ENCODE measurements at places on chromosomes 13 and 19.
A peak's percentile ranks its signal among the peaks of the same experiment; 100 is the strongest.

GRCh38 chr13:109781384-109782065 is 4.9 kb downstream of the IRS2 start:
- peak; percentile 52 for DNase-seq

DNA sequence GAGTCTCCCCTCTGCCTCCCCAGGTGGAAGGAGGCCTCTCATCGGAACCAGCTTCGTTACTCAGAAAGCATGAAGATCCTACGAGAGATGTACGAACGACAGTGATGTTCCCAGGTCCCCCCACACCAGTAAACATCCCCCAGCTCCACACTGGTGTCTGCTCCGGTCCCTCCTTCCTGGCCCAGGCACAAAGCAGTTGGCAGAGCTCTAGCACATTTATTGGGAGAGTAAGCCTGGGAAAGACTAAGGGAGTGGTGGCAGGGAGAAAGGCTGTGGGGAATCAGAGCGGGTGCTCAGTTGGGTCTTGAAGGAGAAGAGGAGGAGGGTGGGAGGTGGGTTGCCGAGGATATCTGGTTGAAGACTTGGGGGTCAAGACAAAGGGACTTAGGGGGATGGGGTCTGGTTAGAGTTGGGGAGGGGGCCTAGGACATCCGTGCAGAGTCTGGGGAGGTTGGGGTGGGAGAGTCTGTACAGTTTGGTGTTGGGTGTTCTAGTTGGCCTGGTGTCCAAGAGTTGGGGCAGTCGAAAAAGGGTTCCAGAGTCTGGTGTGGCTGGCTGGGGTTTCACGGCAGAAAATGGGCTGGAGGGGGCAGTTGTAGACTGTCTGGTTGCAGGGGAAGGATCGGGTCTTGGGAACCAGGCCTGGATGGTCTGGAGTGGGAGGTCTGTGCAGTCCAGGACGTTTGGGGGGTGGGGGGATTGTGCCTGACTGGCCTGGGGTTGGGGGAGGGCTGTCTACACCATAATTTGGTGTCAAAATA is 2.3 kb downstream of the HSPB6 start:
- DNase-seq, result no peak

- DNase-seq, result no peak
These were observed 1.5 kb downstream of the PABPC3 start for GRCh38 chr13:25097426-25097825.

GRCh38 chr13:29458419-29458818 is 137.1 kb downstream of the SLC7A1 start:
- DNase-seq, result no peak

DNA sequence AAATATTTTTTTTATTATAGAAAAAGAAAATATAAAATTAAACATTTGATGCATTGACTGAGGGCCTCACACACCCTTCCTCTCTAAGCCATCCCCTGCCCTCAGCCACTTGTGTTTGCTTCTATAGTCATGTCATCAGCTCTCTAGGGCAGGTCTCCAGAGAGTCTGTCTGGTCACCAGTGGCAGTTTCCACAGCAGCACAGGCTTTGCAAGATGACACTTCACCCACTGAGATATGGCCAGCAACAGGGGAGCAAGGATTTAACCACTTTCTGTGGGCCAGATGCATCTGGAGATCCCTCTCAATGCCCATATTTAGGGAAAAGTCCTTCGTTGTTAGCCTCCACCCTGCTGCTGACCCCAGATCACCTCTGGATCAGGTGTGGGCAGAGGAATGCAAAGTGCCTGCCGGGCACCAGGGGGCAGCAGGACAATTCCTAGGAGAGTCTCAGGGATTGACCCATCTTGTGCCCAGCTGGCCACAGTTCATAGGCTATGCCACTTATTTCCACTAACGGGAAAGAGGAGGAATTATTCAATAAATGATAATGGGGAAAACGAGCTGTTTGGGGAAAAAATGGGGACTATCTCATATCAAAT is 4.8 kb downstream of the ABCC4 start:
- peak; percentile 31 for DNase-seq

DNA sequence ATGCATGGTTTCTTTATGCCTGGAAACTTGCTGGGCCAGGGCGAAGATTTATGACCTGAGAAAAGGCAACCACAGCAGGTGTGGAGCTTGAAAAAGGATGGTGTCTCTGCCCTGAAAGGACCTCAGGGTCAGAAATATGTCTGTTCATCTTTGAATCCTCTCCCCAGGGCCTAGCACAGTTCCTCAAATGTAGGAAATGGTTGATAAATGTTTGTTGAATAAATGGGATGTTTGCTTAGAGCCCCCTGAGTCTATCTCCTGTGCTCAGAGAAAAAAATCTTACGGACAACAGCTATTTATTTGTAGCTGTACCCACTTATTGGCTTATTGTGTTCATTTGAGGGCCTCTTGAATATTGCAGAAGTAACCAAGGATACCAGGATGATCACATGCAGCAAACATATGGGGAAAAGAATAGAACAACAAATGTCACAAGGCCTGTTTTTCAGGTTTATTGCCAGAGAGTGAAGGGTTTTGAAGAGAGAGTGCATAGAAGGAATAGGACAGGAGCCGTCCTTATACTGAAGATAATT is 114.5 kb downstream of the KLF5 start:
- no peak for DNase-seq

DNA sequence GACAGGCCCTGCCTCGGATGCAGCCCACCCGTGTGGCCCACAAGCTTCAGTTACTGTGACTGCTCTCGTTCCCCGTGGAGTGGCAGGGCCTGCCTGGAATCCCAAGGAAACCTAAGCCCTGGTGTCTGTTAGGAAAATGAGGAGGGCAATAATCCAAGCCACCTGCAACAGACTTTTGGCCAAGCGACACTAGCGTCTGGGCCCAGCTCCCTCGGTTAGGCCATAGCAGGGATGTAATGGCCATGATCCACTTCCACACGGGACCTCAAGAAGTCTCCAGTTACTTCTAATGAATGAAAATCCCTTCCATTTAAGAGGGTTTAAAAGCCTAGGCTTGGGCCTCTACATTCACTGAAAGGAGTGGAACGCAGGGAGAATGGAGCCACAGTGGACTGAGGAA is 8.9 kb downstream of the ZC3H4 start:
- DNase-seq, result no peak

GRCh38 chr13:40790154-40790616 is 774 bp downstream of the SLC25A15 start:
- no peak for DNase-seq

DNA sequence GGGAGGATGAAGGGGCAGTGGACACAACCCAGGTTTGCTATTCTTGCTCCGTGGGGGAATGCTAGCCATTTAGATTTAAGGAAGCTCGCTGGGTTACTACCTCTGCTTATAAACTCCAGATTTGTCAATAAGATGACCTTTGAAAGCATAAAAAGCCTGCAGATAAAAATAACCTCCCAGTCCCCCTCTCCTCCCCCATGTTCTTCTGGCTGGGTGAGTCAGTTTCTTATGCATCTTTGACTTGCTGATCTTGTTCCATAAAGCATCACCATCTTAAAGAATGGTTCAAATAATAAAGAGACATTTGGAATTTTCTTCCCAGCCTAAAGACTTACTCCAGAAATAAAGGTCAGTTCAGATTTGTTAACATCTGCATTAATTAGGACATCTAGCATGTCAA is 118.3 kb upstream of the RNF113B start:
- peak; percentile 28 for DNase-seq

GRCh38 chr13:29791508-29791907 is 58.9 kb downstream of the UBL3 start:
- no peak for DNase-seq

DNA sequence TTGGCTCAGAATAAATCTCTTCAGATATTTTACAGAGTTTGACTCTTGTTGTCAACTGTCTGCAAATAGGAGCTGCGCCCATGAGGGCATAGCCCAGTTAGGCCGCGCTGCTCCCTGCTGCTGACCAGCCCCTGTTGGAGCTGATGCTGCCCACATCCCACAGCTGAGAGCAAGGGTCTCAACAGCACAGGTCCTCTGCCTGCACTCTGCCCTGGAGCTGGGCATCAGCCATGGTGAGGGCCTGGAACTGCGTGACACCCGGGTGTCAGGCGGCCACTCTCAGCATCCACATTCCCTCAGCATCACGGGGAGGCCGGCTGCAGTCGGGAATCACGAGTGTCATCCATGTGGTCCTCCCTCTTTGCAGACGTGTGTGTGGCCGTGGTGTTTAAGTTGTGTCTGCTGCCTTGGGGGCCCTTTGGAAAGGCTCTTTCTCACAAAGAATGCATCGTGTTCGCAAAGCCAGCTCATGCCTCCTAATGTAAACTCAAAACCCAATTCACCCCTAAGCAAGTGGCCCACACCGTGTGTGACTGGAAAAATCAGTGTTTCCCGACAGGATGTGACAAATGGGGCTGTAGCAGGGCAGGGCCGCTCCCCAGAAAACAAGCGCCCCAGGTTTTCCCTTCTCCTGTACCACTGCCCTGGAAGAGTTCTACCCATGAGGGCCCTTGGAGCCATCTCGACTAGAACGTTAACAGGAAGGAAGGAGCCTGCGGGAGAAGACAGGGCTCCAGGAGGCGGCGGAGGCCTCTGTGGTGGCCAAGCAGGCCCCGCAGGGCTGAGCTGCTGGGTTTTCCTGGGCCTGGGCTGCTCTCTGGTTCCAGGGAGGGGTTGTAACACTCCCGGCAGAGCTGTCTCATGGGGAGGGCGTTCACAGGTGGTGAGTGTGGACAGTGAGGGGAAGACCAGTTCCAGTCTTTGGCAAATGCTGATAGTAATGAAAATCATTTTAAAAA is 20.3 kb downstream of the ATP11A start:
- DNase-seq, result no peak

DNA sequence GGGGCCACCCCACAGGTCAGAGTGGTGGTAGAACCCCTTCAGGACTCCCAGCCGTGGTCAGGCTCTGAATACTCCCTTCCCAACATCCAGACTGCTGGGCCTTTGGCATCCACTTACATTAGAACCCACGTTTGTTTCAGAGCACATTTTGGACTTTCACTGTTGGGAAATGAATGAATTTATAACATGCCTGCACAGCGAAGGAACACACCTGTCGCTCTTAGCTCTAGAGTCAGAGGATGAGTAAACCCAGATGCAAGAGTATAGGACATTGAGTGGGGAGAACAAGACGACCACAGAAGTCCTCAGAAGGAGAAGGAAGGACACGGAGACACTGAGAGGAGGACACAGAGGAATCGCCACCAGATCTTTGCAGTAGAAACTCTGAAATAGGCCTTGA is 30.9 kb downstream of the SHISA2 start:
- DNase-seq, result no peak

- no peak for DNase-seq
These were observed 410.5 kb downstream of the KCNRG start for GRCh38 chr13:50425772-50426171.

GRCh38 chr13:101833671-101834070 is 381.2 kb downstream of the ITGBL1 start:
- DNase-seq, result no peak

DNA sequence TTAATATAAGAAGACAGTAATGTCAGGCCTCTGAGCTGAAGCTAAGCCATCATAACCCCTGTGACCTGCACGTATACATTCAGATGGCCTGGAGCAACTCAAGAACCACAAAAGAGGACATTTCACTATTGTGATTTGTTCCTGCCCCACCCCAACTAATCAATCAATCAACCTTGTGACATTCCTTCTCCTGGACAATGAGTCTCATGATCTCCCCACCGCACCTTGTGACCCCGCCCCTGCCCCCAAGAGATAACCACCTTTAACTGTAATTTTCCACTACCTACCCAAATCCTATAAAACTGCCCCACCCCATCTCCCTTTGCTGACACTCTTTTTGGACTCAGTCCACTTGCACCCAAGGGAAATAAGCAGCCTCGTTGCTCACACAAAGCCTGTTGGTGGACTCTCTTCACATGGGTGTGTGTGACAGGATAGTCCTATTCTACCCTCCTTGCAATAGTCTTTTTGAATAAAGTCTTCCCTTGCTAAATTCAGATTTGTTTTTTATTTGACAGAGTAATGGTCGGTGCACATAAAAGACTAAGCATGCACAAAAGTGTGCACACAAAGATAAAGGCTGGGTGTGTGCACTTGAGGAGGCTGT is 14.0 kb downstream of the CD70 start:
- DNase-seq, result no peak

- DNase-seq, result no peak
These were observed 1.7 kb upstream of the FAM83E start for GRCh38 chr19:48616491-48617056.

- no peak for DNase-seq
These were observed 40.5 kb upstream of the KCTD15 start for GRCh38 chr19:33756177-33756576.

- DNase-seq, result no peak
These were observed 260.5 kb downstream of the RFC3 start for GRCh38 chr13:34078334-34078999.

Data from adipocyte (in vitro differentiated cells).